ENCODE measurements at places on chromosomes 1 and 21. TPM values are rescaled to one million over a fixed set of nuclear protein-coding genes. Genes with fewer than 3 reads are reported as not detected.

GBP7 gene
- total RNA-seq, result 0.26 TPM

- peaks cover 3% of the 10 kb centered on the region for H3K27me3 ChIP-seq
- H3K4me1 ChIP-seq, result no peaks in the 10 kb centered on the region
- no peaks in the 10 kb centered on the region for H3K36me3 ChIP-seq
- no peak overlapping the region for H3K27ac ChIP-seq
Observed at GRCh38 chr1:245512980-245513578, 358.3 kb downstream of the KIF26B start.

DNA sequence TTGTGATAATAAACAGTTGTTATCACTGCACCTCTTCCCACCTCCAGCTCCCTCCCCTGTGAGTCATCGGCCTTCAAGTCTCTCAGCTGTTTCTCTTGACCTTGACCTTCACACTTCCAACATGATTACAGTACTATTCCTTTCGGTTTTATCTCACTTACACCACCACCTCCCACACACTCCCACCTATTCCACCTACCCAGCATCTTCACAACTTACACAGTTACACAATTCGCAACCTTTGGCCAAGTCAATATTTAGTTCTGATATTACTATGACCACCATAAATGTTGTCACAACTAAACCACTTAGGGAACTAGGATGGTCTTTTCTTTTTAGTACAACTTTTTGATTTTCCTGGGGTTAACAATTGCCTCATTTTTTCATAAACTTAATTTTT lies 60.2 kb downstream of the RIPK4 start:
- DNase-seq, result no peak

DNA sequence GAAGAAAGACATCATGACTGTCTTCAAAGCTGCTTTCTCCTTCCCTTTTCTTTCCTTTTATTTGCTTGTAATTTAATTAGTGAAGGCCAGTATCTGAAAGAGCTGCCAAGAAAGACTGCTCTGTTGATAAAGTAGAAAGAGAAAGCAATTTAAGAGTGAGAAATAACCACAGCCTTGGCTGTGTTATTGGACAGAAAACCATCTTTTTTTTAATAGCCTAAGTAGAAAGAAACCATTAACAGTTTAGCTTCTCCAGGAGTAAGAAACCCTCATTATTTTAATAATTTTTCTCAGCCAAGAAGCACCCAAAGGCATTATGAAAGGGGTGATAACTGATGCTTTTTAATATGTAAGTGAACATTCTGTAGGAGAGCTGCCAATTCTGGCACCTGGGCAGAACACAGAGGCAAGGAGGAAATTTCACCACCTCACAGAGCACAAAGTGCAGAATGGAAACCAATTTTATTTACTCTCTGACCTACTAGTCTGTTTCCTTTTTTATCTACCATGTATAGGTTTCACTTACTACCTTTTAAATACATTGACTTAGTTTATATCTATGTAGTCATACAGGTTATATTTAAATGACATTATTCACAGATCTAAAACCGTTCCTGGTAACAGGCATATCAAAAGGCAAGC lies 703.2 kb downstream of the MRPL39 start:
- no peaks in the 10 kb centered on the region for H3K27me3 ChIP-seq
- H3K4me3 ChIP-seq, result no peak overlapping the region
- no peak for DNase-seq
- H3K4me1 ChIP-seq, result no peaks in the 10 kb centered on the region

DNA sequence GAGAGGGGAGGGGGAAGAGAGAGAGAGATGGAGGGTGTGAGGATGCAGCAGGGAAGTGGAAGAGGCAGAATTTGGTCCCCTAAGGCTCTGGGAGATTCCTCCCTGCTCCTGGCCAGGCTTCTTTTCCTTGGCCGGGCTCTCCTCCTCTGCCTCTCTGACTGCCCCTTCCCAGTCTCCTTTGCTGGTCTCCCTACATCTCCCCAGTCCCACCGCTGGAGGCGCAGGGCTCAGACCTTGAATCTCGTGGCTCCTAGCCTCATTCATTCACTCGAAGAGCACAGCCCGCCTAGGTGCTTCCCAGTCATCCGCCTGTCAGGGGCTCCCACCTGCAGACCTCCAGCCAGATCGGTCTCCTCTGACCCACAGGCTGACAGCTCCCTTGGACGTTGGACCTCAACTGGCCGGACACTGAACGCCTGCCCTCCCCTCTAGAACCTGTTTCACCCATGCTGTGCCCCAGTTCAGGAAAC lies 76.5 kb downstream of the VWA5B1 start:
- peaks cover 2% of the 10 kb centered on the region for H3K4me1 ChIP-seq
- peaks cover 49% of the 10 kb centered on the region for H3K27me3 ChIP-seq
- no peaks in the 10 kb centered on the region for H3K36me3 ChIP-seq
- H3K27ac ChIP-seq, result no peak overlapping the region
- DNase-seq, result no peak
- H3K4me3 ChIP-seq, result no peak overlapping the region

- DNase-seq, result no peak
- H3K4me1 ChIP-seq, result peaks cover 11% of the 10 kb centered on the region
- peaks cover 43% of the 10 kb centered on the region for H3K27me3 ChIP-seq
- no peak overlapping the region for H3K27ac ChIP-seq
- H3K36me3 ChIP-seq, result no peaks in the 10 kb centered on the region
- H3K4me3 ChIP-seq, result no peak overlapping the region
Observed at GRCh38 chr1:25140073-25140797, 92.1 kb downstream of the SYF2 start.

LCE3B gene
- not detected for total RNA-seq
